ENCODE measurements at places on chromosomes 12 and 14.

GRCh38 chr14:63229330-63230059 lies 25.3 kb downstream of the RHOJ start:
- DNase-seq = no peak

DNA sequence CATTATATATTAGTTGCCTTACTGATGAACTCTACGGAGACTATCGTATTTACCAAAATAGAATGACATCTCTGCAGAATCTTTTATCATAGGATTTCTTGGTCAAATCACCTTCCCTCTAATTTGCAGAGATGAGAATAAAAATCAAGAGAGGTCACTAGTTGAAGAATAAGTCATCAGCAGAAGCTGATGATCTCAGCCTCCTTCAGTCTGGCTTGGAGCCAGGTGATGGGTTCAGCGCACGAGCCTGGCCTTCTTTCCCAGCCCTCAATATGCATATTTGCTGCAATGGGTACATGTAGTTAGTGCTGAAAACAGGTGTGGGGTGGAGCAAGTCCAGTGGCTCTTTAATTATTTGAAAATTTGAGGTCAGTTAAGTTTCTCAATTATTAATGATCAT lies 19.2 kb upstream of the EMP1 start:
- no peak for DNase-seq

DNA sequence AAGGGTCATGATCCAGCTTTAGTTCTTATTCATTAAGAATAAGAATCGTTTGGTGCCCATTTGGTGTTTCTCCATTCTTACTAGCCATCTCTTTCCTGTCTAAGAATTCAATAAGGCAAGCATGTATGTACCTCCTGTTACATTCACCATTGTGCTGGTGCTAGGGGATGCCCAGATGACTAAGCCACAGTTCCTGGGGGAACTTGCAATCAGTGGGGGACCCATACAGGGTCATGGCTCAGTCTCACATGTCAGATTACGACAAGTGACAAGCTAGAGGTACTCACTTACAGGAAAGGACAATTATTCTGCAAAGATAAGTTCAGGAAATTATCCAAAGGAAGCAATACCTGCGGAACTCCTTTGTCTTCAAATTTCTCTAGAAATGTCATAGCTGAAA lies 125.4 kb downstream of the STXBP6 start:
- DNase-seq = no peak

- no peak for DNase-seq
Measured at GRCh38 chr12:92505254-92506231, 197.2 kb upstream of the PLEKHG7 start.

GRCh38 chr14:105051182-105052109 lies 13.8 kb downstream of the GPR132 start:
- no peak for DNase-seq

DNA sequence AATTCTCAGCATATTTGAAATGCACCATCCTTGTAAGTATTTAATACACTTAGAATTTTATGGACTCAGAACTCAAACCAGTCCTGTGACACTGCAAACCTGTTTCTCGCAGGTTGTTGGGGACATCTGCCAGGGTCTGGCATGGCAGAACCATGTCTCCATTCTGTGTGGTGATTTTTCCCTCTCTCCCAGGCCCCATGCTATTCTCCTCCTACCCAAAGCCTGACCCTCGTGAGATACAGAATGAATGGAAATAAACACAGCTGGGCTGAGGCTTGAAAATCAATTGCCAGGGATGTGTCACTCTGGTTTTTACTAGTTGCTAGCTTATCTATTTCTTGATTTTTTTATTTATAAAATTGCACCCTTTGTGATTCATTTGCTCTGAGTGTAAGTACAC lies 19.8 kb downstream of the TPH2 start:
- no peak for DNase-seq

DNA sequence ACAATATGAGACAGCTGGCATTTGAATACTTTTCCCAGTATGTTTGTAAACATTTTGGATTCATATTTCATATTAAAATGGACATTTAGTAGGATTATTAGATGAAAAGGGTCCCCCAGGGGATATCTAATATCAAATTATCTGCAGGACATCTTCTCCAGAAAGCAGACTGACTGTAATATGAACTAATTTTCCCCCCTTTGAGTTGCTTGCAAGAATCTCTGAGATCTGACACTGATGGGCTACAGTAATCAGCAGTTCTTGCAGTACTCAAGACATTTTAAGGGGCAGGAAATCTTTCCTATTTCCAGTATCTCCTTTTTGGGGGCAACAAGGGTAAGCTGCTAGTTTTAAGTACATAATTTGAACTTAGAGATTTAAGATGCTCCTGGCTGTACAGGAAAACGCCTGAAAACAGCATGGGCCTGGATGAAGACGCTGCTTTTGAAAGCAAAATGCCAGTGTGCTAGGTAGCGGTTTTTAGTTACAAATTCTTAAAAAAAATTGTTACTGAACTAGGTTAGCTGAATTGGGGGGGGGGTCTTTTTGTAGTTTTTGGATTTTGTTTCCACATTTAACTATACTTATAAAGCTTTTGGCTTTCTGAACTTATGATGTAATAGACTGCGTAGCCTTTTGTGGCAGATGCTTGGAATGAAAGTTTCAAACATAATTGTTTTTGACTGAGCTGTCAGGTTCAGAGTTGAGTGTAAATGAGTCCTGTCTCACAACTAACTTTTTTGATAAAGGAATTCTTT lies 2.2 kb downstream of the FRMD6 start:
- DNase-seq = peak; percentile 92

- no peak for DNase-seq
Measured at GRCh38 chr12:27236498-27236897, 7.6 kb upstream of the STK38L start.

GRCh38 chr12:102562836-102563425 lies 82.6 kb upstream of the IGF1 start:
- DNase-seq = no peak

DNA sequence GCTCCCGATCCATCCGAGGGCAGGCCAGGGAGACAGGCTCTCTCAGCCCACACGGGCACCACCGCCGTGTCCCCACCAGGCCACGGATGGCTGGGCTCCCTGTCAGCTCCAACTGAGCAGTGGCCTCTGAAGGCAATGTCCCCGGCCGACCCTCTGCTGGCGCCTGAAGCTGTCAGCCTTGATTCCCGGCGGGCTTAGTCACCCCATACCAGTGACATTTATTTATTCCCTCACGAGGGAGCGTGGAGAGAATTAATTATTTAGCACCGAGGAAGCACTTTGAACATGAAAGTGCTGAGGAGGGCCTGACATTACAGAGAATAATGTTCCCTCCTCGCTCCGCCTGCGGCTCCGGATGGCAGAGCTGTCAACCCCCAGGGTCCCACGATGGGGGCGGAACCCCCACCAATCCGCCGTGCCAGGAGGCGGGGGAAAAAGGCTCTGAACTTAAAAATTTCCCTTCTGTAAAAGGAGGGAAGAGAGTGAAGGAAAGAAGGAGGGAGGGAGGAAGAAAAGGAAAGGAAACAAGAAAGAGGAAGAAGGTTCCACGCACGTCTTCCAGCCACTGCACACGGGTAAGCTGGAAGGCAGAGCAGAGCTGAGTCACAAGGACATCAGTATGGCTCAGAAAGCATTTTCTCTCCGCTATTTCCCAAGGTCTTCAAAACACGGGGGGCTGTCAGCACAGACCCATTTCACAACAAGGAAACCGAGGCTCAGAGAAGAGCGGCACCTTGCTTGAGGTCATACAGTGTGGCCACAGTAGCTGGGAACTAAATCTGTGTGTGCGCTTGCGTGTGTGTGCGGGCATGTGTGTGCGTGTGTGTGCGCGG lies 108.7 kb upstream of the NCOR2 start:
- no peak for DNase-seq

DNA sequence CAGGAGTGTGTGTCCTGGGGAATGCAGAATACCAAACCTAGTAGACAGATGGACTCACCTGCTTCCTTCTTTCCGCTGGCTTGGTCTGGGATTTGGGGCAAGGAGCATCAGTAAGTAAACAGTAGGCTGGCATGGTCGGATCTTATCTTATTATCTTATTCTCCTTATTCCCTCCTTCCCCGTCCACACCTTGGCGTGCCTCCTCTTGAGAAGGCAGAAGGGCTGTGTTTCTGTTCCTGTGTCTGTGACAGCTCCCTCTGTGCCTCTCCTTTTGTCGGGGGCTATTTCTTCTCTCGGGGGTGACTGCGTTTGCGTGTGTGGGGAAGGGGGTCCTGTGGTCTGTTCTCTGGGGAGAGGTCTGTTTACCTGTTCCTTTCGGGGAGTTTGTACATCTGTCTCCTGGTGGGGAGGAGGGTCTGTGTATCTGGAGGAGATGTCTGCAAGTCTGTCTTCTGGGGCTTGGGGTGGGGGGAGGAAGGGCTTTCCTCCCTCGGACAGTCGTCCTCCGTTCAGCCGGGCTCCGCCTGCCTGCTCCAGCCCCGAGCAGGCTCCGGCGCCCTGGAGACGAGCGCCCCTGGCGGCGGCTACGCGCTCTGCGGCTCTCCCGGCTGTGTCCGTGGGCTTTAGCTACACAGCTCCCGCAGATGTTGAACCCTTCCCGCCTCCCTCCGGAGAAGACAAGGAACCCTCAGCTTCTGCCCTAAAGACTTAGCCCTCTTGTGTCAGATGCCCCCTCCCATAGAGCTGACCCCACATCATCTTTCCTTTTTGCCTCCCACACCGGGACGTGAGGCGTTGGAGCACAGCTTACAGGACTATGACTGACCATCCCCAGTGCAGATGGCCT lies 4.4 kb downstream of the KRT86 start:
- no peak for DNase-seq

- no peak for DNase-seq
Measured at GRCh38 chr12:117890137-117890536, 78.7 kb downstream of the KSR2 start.

DNA sequence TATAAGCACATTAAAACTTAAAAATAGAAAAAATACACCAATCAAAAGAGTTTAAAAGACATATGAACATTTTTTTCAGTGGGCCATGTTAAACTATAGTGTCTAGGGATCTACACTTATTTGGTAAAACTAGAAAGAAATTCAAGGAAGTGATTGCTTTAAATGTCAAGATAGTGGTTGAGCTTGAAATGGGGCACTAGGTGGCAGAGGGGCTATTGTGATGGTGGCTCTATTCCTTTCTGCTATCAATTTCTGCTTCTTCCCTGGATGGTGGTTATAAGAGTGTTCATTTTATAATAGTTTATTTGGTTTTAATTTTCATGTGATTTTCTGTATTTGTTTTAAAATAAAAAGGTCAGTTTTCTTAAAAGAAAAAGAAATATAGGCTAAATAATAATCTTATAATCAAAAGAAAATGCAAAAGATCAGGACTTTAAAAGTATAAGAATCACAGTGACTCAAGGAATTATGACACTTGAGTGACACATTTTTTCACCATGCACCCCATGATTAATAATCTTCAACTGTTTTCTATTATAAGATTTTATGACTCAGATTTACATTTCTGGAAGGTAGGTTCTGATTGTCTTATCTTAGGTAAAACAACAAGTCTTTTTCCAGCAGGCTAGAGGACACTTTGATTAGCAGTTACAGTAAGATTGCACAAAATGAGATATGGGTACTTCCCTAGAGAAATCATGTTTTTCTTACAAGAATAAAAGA lies 137.5 kb downstream of the FSCB start:
- DNase-seq = no peak

- no peak for DNase-seq
Measured at GRCh38 chr12:26402648-26403047, 207.3 kb downstream of the SSPN start.

DNA sequence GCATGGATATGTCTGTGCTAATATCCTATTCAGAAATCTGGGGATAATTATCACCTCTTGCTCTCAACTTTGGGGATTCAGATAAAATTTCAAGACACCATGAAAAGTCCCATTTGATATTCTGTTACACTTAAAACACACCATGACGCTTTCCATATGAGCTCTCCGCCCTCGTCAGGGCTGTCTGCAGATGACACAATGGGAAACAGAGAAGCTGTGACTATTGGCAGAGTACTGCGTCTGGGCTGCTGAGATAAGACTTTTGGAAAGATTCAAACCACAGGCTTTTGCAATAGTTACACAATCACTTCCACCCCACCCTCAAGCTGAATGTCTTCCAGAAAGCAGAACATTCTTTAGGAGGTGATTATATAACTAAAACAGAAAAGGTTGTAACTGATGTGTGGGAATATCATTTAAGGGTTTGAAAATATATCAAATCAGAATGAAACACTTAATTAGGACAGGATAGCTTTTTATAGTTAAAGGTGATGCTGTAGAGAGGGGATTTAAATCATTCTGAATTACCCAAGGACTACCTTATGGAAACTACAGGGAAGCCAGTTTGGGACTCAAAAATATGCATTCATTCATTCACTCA lies 75.3 kb upstream of the TMPO start:
- DNase-seq = no peak

- DNase-seq = no peak
Measured at GRCh38 chr14:102203382-102203781, 63.7 kb downstream of the WDR20 start.

GRCh38 chr12:101783150-101783549 lies 43.9 kb upstream of the SYCP3 start:
- no peak for DNase-seq

DNA sequence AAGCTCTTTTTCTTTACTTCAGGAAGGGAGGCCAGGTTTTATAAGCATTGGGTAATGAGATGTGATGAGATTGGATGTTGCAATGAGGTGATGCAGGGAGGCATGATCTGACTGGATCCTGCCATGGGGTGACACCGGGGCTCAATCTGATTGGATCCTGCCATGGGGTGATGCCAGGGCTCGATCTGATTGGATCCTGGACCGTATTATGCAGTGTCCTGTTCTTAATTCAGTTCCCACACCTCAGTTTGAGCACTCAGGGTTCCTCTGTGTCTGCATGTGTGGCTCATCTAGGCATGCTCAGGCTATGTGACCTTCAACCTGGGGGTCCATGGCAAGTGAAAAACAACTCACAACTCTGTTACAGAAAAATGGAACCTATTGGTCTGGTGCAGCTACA lies 166.4 kb downstream of the SLC15A4 start:
- DNase-seq = no peak

- DNase-seq = no peak
Measured at GRCh38 chr12:3307389-3307788, 183.6 kb upstream of the PRMT8 start.

DNA sequence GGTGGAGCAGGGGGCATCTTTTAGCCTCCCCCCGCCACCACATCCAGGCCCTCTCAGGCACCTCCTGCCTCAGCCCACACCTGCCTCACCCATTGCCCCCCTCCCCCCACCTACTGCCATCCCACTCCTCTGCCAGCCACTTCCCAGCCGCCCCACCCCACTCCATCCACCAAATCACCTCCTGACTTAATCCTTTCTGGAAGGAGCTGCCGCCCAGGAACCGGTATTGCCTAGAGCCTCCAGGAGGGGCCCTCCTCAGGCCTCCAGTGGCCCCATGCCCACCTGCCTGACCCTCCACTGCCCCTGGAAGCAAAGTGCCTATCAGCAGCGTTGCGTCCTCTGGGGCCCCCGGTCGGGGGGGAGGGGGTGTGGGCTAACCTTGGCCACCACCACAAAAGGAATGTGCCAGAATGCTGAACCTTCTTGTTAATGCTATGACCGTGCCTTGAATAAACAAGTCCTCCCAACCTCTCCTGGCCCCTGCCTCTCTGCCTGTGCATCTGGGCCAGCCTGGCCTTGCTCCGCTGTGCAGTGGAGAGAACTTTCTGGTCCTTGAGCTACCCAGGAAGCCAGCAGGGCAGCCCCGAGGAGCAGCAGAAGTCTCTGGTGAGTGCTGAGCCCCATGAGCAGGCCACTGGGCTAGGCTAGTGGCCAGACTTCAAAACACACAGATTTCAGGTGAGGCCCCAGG lies 11.8 kb downstream of the NGB start:
- no peak for DNase-seq
